Endothelial cell (in vitro differentiated cells): ENCODE measurements at places on chromosomes 5 and 9.

DNA sequence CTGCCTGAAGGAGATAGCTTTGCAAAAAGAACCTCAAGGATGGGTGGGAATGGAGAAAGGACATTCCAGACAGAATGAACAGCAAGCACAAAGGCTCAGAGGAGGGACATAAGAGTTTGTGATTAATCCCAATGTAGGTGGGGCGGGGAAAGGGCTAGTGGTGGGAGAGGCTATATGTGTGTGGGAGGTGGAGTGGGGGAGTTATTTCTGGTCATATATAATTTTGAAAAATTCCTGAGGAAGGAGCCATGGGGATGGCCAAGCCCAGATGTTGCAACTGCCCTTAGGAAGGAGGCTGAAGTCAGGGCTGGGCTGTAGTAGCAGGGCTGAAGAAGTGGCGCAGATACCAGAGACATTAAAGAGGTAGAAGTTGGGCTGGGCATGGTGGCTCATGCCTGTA, 13.4 kb upstream of the CCL27 start:
- DNase-seq = no peak

DNA sequence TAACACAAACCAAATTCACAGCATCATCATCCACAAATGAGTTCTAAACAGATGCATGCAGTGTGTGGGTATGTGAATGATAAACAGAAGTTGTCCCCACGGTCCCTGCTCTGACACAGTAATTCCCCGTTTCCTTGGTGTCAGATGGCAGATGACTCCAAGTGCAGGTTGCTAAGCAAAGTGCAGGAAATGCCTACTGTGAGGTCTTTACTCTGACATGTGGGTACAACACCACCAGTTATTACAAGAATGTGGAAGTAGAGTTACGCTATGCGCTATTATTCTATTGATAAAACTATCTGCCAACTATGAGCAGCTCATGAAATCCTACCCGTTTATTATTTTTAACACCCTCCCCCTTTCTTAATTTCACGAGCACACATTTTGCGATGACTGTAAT, 448.9 kb downstream of the BNC2 start:
- no peak for DNase-seq

DNA sequence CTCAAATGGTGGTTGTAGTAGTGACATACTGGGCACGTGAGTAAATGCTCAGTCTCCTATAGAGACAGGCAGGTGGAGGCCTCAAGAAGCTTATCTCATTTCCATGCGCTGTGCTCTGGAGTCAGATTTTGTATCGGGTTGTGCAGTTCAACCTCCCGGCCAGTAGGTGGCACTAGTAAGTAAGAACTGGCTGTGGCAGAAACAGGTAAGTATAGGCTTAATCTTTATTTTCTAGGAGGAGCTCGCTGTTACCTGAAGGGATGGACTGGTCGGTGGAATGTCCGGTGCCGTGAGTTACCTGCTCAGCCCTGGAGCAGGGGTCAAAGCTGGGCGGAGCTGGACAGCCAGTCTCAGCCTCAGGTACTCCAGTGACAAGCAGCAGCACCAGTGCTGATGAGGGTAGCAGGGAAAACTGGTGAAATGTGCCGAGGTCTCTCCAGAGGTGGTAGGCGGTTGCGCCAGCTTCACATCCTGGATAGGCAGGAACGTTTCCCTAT, 880.1 kb upstream of the SEMA6A start:
- peak; percentile 48 for DNase-seq

- no peak for DNase-seq
These were observed 23.7 kb upstream of the CKMT2 start for GRCh38 chr5:81209386-81209785.

DNA sequence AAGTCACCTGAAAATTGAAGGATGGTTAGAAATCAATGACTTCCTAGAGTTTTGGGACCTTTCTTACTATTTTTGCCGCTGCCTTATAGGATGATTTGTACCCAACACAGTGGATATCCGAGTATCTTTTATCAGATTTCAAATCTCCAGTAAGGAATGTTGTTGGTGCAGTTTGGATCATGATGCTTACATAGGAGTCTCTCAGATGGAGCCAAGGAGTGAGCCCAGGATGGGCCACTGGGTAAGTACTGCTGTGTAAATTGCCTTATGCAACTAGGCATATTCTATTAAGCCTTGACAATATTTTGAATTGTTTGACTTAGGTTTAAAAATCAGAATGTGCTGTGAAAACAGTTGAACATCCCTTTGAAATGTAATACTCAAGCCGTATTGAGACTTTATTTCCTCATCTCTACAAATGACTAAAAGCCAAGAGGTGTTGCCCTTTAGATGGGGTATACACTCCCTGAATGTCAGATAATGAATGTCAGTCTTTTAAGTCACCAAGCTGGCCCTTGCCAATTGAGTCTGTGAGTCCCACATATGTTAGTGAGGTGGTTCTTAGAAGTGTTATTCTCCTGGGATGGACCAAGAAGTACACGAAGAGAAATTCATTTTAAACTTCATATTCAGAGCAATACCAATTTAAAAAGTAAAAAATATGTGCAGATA, 271.8 kb upstream of the CTNND2 start:
- no peak for DNase-seq
